Neural progenitor cell (in vitro differentiated cells): ENCODE measurements at places on chromosomes 16 and 17. TPM values are rescaled to one million over a fixed set of nuclear protein-coding genes. Genes with fewer than 3 reads are reported as not detected.

NTN3 gene
- 1.7 and 3.6 TPM in 2 replicates for total RNA-seq

ABCA9 gene
- total RNA-seq = 0.03 and 0.13 TPM in 2 replicates

INCA1 gene
- total RNA-seq = 0.28 and 0.52 TPM in 2 replicates

TEX19 gene
- 0.19 TPM in 1 of 2 replicates, not detected in the other for total RNA-seq

IGFBP4 gene
- total RNA-seq = 14.4 and 20.3 TPM in 2 replicates

SALL1 gene
- 50.3 and 70.7 TPM in 2 replicates for total RNA-seq

RAB34 gene
- 82.8 and 133 TPM in 2 replicates for total RNA-seq

RANBP10 gene
- 11.4 and 12.3 TPM in 2 replicates for total RNA-seq

HID1 gene
- 3.5 and 5.0 TPM in 2 replicates for total RNA-seq
